ENCODE measurements at places on chromosomes 7 and 10.

GRCh38 chr7:159083001-159083697 lies 61.5 kb downstream of the VIPR2 start:
- no peak for DNase-seq

GRCh38 chr7:151524331-151524730 lies 4.6 kb upstream of the RHEB start:
- DNase-seq = no peak

GRCh38 chr7:83547526-83547925 lies 101.4 kb downstream of the SEMA3E start:
- peak; percentile 19 for DNase-seq

- no peak for DNase-seq
Measured at GRCh38 chr10:76558586-76558985, 1079.0 kb downstream of the KCNMA1 start.
